ENCODE measurements at places on chromosomes 11 and 22. TPM values are rescaled to one million over a fixed set of nuclear protein-coding genes. Genes with fewer than 3 reads are reported as not detected.

SMTNL1 gene
- not detected for total RNA-seq

FXYD2 gene
- total RNA-seq: 10.5 TPM

SOX10 gene
- not detected for total RNA-seq

CALCA gene
- not detected for total RNA-seq

UBQLNL gene
- total RNA-seq: 0.47 TPM

TMEM191B gene
- total RNA-seq: 3.4 TPM

DNA sequence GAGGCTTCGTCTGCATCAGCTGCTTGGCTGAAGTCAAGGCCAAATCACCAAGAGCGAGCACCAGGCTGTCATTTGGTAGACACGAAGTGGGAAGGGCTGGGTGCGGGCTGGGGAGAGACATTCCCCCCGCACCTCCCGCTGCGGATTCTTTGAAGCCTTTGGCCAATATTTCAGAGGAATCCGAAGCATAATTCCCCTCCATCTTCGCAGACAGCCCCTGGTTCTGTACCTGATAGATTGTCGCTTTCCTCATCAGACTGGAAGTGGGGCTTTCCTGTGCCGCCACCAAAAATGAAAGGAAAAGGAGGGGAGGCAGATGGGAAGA, 15.3 kb downstream of the BLID start:
- H3K4me3 ChIP-seq: no peak overlapping the region
- H3K27me3 ChIP-seq: peaks cover 5% of the 10 kb centered on the region
- H3K4me1 ChIP-seq: peaks cover 5% of the 10 kb centered on the region
- H3K36me3 ChIP-seq: no peaks in the 10 kb centered on the region
- no peak for DNase-seq

DNA sequence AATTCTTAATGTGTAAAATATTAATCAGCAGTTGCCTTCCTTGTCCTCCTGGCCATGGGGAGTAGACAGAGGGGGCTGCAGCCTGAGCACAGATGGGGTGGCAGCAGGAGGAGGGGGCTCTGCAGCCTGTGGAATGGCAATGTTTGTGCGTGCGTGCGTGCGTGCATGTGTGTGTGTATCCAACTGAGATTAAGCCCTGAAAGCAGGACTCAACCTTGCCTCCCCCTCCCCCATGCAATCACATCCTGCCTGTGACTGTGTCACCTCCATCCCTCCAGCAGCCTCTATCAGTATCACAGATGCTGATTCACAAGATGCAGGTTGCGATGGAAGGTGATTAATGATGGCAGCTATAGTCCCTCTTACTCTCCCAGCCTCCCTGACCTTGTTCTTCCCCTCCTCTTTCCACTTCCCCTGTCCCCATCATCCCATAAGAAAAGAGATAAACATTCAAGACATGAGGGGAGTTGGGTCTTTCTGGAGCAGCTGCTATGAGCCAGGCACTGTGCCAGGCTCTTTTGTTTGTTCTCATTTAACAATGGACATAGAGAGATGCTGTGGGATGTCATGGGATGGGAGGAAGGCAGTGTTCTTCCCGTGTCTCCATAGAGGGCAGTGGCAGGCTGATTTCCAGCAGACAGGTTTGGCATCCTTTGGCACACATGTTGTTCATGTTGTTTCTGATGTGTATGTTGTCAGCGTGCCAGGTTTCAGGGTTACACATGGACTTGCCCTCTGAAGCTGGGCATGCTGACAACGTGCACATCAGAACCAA, 43.8 kb upstream of the NECTIN1 start:
- H3K4me1 ChIP-seq: no peaks in the 10 kb centered on the region
- DNase-seq: no peak
- H3K27me3 ChIP-seq: no peaks in the 10 kb centered on the region

GRCh38 chr11:120746836-120747609, 235.5 kb downstream of the GRIK4 start:
- no peak overlapping the region for H3K4me3 ChIP-seq
- H3K27me3 ChIP-seq: no peaks in the 10 kb centered on the region
- no peak for DNase-seq
- H3K36me3 ChIP-seq: no peaks in the 10 kb centered on the region
- H3K4me1 ChIP-seq: no peaks in the 10 kb centered on the region

DNA sequence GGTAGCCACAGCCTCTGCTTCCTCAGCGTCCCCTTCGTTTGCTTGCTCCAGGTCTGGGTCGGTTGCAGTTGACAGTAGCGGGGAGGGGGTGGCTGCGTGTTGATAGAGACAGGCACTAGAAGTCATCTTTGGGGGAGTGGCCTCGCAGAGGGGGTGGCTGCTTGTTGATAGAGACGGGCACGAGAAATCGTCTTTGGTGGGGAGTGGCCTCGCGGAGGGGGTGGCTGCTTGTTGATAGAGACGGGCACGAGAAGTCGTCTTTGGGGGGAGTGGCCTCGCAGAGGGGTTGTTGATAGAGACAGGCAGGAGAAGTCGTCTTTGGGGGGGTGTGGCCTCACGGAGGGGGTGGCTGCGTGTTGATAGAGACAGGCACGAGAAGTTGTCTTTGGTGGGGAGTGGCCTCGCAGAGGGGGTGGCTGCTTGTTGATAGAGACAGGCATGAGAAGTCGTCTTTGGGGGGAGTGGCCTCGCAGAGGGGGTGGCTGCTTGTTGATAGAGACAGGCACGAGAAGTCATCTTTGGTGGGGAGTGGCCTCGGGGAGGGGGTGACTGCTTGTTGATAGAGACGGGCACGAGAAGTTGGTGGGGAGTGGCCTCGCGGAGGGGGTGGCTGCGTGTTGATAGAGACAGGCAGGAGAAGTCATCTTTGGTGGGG, 328.3 kb downstream of the TBC1D22A start:
- no peaks in the 10 kb centered on the region for H3K27me3 ChIP-seq
- no peaks in the 10 kb centered on the region for H3K36me3 ChIP-seq
- peaks cover 24% of the 10 kb centered on the region for H3K4me1 ChIP-seq

DNA sequence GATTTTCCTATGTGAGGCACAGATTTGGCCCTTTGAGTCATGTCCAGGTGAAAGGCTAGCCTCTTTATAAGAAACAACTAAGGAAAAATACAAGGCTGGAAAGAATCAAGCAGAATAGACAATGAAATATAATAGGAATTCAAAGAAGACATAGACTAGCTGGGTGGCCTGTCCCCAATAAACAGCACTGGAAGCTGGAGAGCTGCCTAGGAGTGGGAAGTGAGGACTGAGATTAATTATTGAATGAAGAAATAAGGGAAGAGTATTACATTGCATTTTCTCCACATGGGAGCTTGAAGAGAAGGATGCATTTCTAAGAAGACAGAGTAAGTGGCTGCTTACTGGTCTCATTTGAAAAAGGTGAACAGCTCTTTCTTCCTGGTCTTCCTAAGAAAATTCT, 100.0 kb downstream of the CCDC34 start:
- no peaks in the 10 kb centered on the region for H3K36me3 ChIP-seq
- H3K27ac ChIP-seq: no peak overlapping the region
- H3K4me1 ChIP-seq: no peaks in the 10 kb centered on the region
- H3K27me3 ChIP-seq: no peaks in the 10 kb centered on the region
- no peak overlapping the region for H3K4me3 ChIP-seq
- no peak for DNase-seq

GRCh38 chr11:75013051-75013450, 24.3 kb downstream of the NEU3 start:
- H3K27ac ChIP-seq: no peak overlapping the region
- peaks cover 9% of the 10 kb centered on the region for H3K36me3 ChIP-seq
- H3K4me3 ChIP-seq: no peak overlapping the region
- H3K4me1 ChIP-seq: no peaks in the 10 kb centered on the region
- H3K27me3 ChIP-seq: no peaks in the 10 kb centered on the region
- no peak for DNase-seq

GRCh38 chr11:105968021-105968697, 53.9 kb downstream of the MSANTD4 start:
- no peak overlapping the region for H3K4me3 ChIP-seq
- no peaks in the 10 kb centered on the region for H3K27me3 ChIP-seq
- no peaks in the 10 kb centered on the region for H3K36me3 ChIP-seq
- H3K4me1 ChIP-seq: no peaks in the 10 kb centered on the region

DNA sequence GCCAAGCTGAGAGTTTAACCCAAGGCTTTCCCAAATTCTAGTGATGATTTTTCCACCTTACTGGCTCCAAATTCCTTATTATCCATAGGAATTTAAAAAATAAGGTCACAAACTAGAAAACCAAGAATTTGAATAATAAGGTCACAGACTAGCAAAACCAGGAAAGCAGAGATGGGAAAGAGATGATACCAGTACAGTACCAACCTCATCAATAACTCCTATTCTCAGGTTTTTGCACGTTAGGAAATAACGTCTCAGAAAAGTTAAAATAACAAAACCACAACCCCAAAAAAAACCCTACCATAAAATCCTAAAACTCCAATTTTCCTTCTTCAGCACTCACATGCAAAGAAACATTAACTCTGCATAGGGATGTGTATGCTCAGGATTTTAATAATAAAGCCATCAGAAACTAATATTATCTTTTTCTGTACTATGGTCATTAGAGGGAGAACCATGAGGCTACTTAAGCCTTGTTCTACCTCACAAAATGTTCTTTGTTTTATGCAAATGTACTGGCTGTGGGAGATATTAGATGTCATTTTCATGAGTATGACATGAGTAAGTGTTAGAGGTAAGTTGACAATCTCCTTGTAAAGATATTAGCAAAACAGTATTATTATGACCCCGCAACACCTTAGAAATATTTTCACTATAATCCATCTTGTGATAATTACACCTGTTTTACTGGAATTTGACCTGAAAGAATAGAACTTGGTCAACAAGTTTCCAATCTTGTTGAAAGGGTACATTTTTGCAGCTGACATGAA, 16.1 kb upstream of the EED start:
- no peaks in the 10 kb centered on the region for H3K4me1 ChIP-seq
- H3K4me3 ChIP-seq: no peak overlapping the region
- no peak for DNase-seq
- no peaks in the 10 kb centered on the region for H3K27me3 ChIP-seq
- H3K36me3 ChIP-seq: no peaks in the 10 kb centered on the region

DNA sequence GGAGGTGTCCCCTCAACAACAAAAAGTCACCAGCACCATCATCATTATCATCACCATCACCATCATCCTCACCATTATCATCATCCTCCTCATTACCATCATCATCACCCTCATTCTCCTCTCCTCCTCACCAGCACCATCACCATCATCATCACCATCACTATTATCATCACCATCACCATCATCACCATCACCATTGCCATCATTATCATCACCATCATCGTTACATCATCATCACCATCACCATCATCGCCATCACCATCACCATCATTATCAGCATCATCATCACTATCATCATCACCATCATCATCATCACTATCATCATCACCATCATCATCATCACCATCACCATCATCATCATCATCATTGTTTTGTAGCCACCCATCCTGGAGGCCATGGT, 212.6 kb downstream of the MN1 start:
- no peaks in the 10 kb centered on the region for H3K4me1 ChIP-seq
- H3K36me3 ChIP-seq: no peaks in the 10 kb centered on the region
- DNase-seq: no peak
- H3K4me3 ChIP-seq: no peak overlapping the region

GRCh38 chr22:50581950-50582492, 628 bp downstream of the CHKB start:
- DNase-seq: no peak
- H3K4me1 ChIP-seq: peaks cover 26% of the 10 kb centered on the region
- H3K4me3 ChIP-seq: peak overlapping the region; percentile 63
- H3K27me3 ChIP-seq: no peaks in the 10 kb centered on the region
- peak overlapping the region; percentile 97 for H3K27ac ChIP-seq

- H3K27me3 ChIP-seq: no peaks in the 10 kb centered on the region
- H3K4me3 ChIP-seq: no peak overlapping the region
- no peak overlapping the region for H3K27ac ChIP-seq
- H3K4me1 ChIP-seq: no peaks in the 10 kb centered on the region
- peaks cover 48% of the 10 kb centered on the region for H3K36me3 ChIP-seq
- no peak for DNase-seq
Observed at GRCh38 chr11:68927280-68928135, 23.8 kb downstream of the IGHMBP2 start.

- peaks cover 67% of the 10 kb centered on the region for H3K36me3 ChIP-seq
- H3K4me3 ChIP-seq: no peak overlapping the region
- H3K27ac ChIP-seq: no peak overlapping the region
- peaks cover 43% of the 10 kb centered on the region for H3K4me1 ChIP-seq
Observed at GRCh38 chr22:20087319-20088262, 7.5 kb downstream of the DGCR8 start.

GRCh38 chr22:29604076-29604360, 585 bp downstream of the NF2 start:
- H3K27ac ChIP-seq: peak overlapping the region; percentile 88
- no peaks in the 10 kb centered on the region for H3K36me3 ChIP-seq
- H3K4me1 ChIP-seq: peaks cover 21% of the 10 kb centered on the region
- no peaks in the 10 kb centered on the region for H3K27me3 ChIP-seq
- DNase-seq: no peak

GRCh38 chr22:46738647-46739093, 618 bp upstream of the CERK start:
- peaks cover 42% of the 10 kb centered on the region for H3K4me1 ChIP-seq
- no peaks in the 10 kb centered on the region for H3K36me3 ChIP-seq
- peak overlapping the region; percentile 52 for H3K4me3 ChIP-seq
- peak overlapping the region; percentile 67 for H3K27ac ChIP-seq

GRCh38 chr11:117192401-117192875, 6.7 kb upstream of the TAGLN start:
- peaks cover 8% of the 10 kb centered on the region for H3K36me3 ChIP-seq
- DNase-seq: no peak
- no peaks in the 10 kb centered on the region for H3K27me3 ChIP-seq
- no peak overlapping the region for H3K4me3 ChIP-seq
- H3K27ac ChIP-seq: no peak overlapping the region

- DNase-seq: no peak
- no peaks in the 10 kb centered on the region for H3K36me3 ChIP-seq
- H3K4me3 ChIP-seq: no peak overlapping the region
Observed at GRCh38 chr11:134846328-134847082, 434.5 kb upstream of the B3GAT1 start.

GRCh38 chr11:70290361-70291065, 20.0 kb downstream of the PPFIA1 start:
- H3K36me3 ChIP-seq: peaks cover 25% of the 10 kb centered on the region
- H3K27me3 ChIP-seq: no peaks in the 10 kb centered on the region
- DNase-seq: no peak
- no peaks in the 10 kb centered on the region for H3K4me1 ChIP-seq
- no peak overlapping the region for H3K4me3 ChIP-seq

GRCh38 chr11:34234086-34234740, 123.6 kb downstream of the ABTB2 start:
- H3K27me3 ChIP-seq: no peaks in the 10 kb centered on the region
- H3K36me3 ChIP-seq: no peaks in the 10 kb centered on the region
- H3K27ac ChIP-seq: no peak overlapping the region
- H3K4me1 ChIP-seq: peaks cover 22% of the 10 kb centered on the region

DNA sequence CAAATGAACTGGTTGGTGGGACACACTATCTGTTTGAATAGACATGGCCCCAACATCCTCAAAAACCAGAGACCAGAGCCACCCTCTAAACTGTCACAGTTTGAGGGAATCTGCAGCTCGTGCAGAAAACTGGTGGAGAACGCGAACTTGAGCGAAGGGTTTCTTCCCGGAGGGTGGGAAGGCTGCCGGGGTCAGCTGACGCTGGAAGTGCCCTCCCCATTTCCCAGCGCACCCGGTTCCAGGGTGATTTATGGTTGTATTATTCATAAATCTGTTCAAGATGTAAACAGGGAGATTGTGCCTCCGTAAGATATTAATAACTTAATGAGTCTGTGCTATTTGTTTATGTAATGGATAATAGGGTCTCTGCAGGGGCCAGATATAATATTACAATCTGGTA, 1396.7 kb downstream of the BRD1 start:
- no peak overlapping the region for H3K27ac ChIP-seq
- H3K27me3 ChIP-seq: no peaks in the 10 kb centered on the region
- no peaks in the 10 kb centered on the region for H3K36me3 ChIP-seq
- DNase-seq: no peak

All from CD4-positive, alpha-beta memory T cell (primary cell).